Stimulated activated naive CD4-positive, alpha-beta T cell (primary cell): ENCODE measurements at places on chromosomes 6 and 20.

GRCh38 chr20:57053793-57054552 is 212.5 kb downstream of the BMP7 start:
- DNase-seq: no peak

GRCh38 chr6:134873500-134874388 is 76.2 kb downstream of the ALDH8A1 start:
- DNase-seq: no peak

GRCh38 chr6:166446146-166446545 is 63.4 kb upstream of the MPC1 start:
- no peak for DNase-seq

- DNase-seq: no peak
Measured at GRCh38 chr6:150686566-150686965, 86.9 kb downstream of the PLEKHG1 start.

DNA sequence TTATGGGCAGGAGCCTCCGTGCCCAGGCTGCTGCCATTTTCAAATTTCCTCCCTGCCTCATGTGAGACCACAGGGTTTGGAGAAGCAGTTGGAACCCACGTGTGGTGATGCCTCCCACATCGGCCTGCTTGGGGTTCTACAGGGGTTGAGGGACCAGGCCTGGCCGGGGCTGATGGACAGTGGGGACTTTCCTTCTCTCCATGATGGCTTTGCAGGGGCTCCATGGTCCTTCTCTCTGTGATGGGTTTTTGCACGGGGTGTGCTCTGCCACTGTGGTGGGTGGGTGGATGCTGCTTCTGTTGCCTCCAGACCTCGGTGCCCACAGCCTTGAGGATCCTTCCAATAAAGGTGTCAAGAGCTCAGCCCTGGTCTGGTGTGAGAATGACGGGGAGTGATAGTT is 54.4 kb downstream of the ADNP start:
- no peak for DNase-seq
